ENCODE measurements at places on chromosomes 11 and 22. TPM values are rescaled to one million over a fixed set of nuclear protein-coding genes. Genes with fewer than 3 reads are reported as not detected.

Gene RASD2
- total RNA-seq: 1.3 TPM

Gene OR10A2
- total RNA-seq: not detected

Gene MYEOV
- 109 TPM for total RNA-seq

Gene MED19
- total RNA-seq: 30.8 TPM

Gene PTPN5
- not detected for total RNA-seq

Gene TRIM5
- total RNA-seq: 15.0 TPM

Gene RTN4R
- 9.3 TPM for total RNA-seq

Gene GRM5
- total RNA-seq: not detected

Gene SLCO2B1
- 6.3 TPM for total RNA-seq

Gene SCGB1A1
- not detected for total RNA-seq

Gene PATE4
- total RNA-seq: not detected

Gene MOV10L1
- total RNA-seq: not detected

Gene IL18
- 98.4 TPM for total RNA-seq

Gene SERPING1
- 0.42 TPM for total RNA-seq

Gene SCN3B
- total RNA-seq: 0.15 TPM

Gene MS4A15
- total RNA-seq: not detected

Gene PIH1D2
- total RNA-seq: 0.58 TPM

Gene MTNR1B
- not detected for total RNA-seq

Gene THRSP
- total RNA-seq: not detected

Gene PATE2
- total RNA-seq: not detected

Gene PLA2G3
- not detected for total RNA-seq

Gene CBX7
- 1.5 TPM for total RNA-seq

Gene SLC25A18
- total RNA-seq: not detected

Gene GAS2
- 0.77 TPM for total RNA-seq

Gene CADM1
- 26.0 TPM for total RNA-seq

Gene ZNF280B
- 1.6 TPM for total RNA-seq
